ENCODE measurements at places on chromosomes 2 and 18. TPM values are rescaled to one million over a fixed set of nuclear protein-coding genes. Genes with fewer than 3 reads are reported as not detected.
A peak's percentile ranks its signal among the peaks of the same experiment; 100 is the strongest.

- no peak for DNase-seq
These were observed 151.0 kb downstream of the OSR1 start for GRCh38 chr2:19207452-19207851.

DNA sequence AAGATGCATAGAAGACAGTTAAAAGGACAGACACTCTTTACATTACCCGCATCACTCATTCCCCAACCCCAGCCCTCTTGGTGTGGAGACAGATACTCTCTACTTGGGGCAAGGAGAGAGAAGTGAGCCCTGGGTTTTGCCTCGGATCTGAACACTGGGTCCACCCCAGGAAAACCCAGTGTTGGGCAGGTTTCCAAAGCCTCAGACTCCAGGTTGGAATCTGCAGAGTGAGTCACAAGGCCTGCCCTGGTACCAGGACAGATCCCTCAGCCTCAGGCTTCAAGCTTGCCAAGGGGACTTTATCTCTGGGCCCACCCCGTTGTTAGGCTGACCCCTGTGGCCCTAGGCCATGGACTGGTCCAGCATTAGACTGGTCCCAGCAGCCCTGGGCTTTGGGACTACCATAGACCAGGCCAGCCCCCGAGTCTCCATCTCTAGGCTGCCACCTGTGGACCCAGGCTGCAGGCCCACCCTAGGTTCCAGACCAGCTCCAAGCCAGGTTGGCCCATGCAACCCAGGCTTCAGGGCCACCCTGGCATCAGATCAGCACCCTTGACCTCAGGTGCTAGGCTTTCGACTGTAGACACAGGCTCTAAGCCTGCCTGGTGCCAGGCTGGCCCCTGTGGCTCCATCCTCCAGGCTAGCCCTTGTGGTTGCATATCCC is 112.8 kb downstream of the GULP1 start:
- no peak for DNase-seq

SCN3A gene
- not detected for total RNA-seq

CLEC4F gene
- not detected for total RNA-seq

DNA sequence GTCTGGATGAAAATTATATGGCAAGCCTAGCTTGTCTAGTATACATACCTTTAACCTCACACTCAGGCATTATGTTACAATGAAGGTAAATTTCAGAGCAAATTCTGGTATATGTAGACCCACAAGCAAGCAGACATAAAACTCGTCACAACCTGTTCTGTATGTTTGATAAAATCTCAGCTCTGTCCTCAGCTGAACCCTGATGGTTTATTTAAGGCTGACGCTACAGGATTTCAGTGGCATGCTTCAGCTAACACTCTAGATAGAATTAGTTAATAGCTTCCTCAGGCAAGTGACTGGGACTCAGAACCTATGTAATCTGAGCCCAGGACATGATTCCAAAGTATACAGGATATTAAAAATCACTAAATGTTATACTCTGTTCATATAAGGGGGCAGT is 68.2 kb upstream of the MC2R start:
- DNase-seq = no peak

DNA sequence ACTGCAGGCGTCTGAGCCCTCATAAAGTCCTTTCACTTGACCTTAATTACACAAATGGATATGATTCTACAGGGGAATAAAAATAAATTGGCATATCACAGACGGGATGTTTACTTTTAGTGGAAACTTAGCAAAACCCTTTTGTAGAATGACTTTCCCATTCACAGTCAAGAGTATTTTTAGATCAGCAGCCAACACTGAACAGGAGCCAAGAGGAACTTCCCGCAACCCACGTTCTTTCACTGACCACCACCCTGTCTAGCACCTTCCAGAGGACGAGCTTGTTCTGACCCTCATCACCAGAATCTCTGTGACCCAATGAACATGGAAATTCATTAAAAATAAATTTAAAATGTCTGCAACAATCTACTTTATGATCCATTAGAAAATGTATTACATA is 119.0 kb upstream of the SNTG2 start:
- DNase-seq = no peak

DNA sequence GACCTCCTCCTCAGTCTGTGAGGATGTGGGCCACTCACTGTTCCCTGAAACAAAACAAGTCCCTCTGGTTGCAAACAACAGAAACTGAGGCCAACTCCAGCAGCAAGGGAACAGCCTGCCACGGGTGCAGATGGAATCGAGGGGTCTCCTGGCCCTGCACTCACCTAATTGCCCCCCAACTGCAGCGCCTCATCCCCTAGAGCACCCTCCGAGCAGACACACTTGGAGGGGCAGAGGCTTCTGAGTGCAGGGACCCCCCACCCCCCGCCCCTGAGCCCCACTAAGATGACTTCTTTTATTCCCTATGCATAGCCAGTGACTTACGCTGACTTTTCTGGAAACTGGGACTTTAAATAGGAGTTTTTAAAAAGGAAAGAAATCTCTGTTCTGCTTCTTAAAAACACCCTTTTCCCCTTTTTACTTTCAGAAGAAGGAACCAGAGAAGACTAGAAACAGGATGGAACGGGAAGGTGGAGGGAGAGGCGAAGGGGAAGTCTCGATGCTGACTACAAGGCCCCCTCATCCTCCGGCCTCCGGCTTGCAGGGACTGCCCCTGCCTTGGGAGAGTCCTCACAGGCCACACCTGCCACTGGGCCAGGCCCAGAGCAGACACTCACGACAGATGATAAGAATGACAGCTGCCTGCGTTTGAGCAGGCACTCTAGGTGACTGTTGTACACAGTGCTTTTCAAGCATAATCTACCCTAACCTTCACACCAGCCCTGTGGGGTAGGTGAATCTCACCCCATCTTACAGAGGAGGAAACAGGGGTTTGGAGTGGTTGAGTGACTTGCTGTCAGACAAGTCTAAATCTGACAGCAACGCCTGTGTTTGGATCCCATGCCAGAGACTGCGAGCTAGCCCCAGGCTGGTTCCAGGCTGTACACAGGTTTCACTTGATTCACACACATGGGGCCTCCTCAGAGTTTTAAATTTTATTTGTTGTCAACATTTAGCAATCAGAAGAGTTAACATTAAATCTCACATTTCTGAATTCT is 28.2 kb upstream of the BIN1 start:
- no peak for DNase-seq

UCN gene
- 0.59 TPM for total RNA-seq

DNA sequence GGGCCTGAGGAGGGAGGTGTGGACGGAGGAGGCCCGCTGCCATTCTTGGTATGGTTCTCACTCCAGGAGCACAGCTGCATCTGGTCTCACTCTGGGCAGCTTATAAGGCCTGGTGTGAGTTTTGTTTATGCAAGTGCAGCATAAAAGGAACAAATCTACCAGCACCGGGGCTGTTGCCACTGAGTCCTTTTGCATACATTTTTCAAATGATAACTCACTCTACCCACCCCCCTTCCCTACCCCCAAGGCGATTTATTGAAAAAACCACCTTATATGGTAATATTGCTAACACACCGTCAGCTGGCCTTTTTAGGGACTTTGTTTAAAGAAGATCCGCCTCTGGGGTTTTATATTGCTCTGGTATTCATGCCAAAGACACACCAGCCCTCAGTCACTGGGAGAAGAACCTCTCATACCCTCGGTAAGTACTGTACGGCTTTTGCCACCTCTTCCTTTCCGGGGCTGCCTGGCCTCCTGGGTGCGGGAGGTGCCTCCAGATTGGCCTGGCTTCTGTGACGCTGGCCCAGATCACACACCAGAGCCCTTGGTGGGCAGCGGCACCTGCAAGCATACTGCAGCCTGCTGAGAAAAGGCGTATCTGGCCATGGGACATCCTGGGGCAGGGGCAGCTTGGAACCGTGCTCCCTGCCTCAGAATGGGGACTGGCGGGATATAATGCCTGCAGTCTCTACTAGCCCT is at the start of gene ACTG2:
Gene ACTG2 (plus strand): TSS at position 378 of the 699 bp plus-strand sequence. CDS start 8,304 bp downstream, outside the sequence.
- no peak for DNase-seq

SPRED2 gene
- total RNA-seq = 13.0 TPM

GRCh38 chr2:212089873-212090272 is 448.7 kb downstream of the ERBB4 start:
- no peak for DNase-seq

GRCh38 chr2:44825702-44826101 is 115.8 kb upstream of the SIX3 start:
- DNase-seq = no peak

DNA sequence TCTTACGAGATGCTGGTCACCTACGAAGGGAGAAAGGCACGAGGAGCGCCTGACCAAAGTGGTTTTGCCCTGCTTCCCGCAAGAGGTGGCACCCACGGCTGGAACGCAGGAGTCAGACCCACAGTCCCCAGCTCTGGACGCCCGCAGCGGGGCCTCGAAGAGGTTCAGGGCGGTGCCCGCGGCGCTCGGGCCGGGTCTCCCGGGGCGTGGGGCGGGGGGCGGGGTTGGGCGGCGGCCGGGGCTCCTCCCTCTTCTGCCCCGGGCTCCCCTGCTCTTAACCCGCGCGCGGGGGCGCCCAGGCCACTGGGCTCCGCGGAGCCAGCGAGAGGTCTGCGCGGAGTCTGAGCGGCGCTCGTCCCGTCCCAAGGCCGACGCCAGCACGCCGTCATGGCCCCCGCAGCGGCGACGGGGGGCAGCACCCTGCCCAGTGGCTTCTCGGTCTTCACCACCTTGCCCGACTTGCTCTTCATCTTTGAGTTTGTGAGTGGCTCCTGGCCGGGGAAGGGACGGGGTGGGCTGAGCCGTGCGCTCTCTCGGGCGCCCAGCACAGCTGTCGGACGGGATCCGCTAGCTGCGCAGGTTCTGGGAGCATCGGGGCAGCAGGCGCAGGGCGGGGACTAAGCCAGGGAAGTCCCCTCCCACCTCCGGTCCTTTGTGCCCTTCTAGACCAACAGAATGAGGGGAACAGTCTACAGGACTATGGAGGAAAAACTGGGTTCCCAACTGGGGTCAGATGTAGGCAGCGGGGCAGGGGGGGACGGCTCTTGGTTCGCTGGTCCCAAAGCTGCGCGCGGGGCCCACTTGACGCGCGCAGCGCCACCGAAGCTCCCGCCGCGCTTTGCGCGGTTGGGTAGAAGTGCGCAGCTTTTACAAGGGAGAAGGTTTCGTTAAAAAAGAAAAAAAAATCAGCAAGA is at the start of gene MAL:
Gene MAL (plus strand): TSS at position 303 of the 914 bp plus-strand sequence. CDS start 85 bp downstream, at position 388.
- DNase-seq = peak; percentile 84

GRCh38 chr2:182730486-182730885 is 14.4 kb downstream of the DNAJC10 start:
- no peak for DNase-seq

- DNase-seq = no peak
These were observed 314.2 kb upstream of the MYT1L start for GRCh38 chr2:2645162-2645855.

NFATC1 gene
- 6.4 TPM for total RNA-seq

GRCh38 chr2:196289000-196289399 is 117.6 kb upstream of the STK17B start:
- no peak for DNase-seq

TMEM200C gene
- 6.1 TPM for total RNA-seq

DNA sequence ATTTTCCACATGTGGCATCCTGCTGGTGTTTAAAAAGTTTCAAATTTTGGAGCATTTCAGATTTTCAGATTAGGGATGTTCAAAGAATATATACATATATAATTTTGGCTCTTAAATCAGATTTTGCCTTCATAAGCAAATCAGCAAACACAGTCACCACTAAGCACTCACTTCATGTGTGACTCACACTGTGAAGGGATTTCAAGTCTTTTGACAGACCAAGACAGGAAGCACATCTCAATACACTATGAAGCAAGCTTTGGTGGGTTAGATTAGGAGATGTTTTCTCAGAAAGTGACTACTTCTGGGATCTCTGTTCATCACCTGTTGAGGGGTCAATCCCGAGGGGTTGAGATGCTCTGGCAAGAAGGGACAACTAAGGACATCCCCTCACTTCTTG is 227.8 kb upstream of the RBBP8 start:
- DNase-seq = no peak

GRCh38 chr2:163132850-163133249 is 294.3 kb upstream of the KCNH7 start:
- DNase-seq = peak; percentile 32

DNA sequence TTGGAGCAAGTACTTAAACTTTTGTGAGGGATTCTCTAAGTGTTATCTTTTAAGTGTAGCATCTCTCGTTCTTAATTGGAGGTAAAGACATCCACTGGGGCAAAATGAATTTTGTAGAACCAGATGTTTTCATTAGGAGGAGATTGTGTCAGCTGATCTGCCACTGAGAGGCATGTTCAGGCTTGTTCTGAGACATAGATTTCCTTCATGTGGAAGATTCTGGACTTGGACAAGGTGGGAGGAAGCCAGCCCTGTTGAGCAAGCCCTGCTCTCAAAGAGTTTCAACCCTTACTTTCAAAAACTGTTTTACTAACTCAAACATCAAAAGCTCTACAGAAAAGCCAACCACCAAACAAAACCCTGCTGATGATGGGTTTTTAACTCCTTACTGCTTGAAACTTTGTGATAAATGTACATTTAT is 6.5 kb downstream of the MAP4K4 start:
- no peak for DNase-seq

GRCh38 chr18:48153613-48154481 is 223.4 kb upstream of the SMAD2 start:
- DNase-seq = no peak

- DNase-seq = no peak
These were observed 362.3 kb downstream of the RNF144A start for GRCh38 chr2:7279421-7279949.

- no peak for DNase-seq
These were observed 7.1 kb downstream of the AAK1 start for GRCh38 chr2:69636395-69636794.

- no peak for DNase-seq
These were observed 220.9 kb upstream of the PID1 start for GRCh38 chr2:229492034-229492433.

OSGEPL1 gene
- 23.1 TPM for total RNA-seq

NCKAP5 gene
- total RNA-seq = 0.31 TPM

GAD1 gene
- total RNA-seq = 0.47 TPM

DNA sequence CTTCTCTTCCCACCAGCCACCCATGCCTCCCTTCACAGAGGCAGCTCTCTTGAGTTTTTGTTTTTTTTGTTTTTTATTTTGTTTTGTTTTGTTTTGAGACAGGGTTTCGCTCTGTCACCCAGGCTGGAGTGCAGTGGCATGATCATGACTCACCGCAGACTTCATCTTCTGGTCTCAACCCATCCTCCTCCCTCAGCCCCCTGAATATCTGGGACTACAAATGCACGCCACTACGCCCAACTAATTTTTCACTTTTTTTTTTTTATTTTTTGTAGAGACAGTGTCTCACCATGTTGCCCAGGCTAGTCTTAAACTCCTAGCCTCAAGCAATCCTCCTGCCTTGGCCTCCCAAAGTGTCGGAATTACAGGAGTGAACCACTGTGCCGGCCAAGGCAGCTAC is 161.4 kb downstream of the TRABD2A start:
- no peak for DNase-seq

DNA sequence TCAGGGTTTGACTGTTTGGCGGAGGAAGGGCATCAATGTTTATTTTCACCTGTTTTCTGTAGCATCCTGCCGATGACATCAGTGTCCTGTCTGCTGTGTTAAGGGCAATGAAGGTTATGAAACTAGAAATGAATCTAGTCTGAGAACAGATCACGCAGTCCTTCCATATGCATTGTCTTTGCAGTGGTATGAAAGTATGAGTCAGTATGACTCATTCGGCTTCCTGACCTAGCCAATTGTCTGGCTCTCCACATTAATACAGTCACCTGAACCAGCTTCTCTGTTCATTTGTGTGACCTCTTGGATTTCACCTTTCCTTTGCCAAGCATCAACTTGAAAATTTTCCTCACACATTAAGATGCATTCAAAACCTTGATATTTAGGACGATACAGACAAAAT is 353.8 kb downstream of the RND3 start:
- DNase-seq = no peak

- no peak for DNase-seq
These were observed 173.3 kb downstream of the ANKRD44 start for GRCh38 chr2:197137231-197137630.

Measured in GM23338 (cell line).